Pulmonary artery endothelial cell (primary cell): ENCODE measurements at places on chromosomes 11 and 22. TPM values are rescaled to one million over a fixed set of nuclear protein-coding genes. Genes with fewer than 3 reads are reported as not detected.

- DNase-seq: no peak
Observed at GRCh38 chr11:115920092-115920461, 415.9 kb upstream of the CADM1 start.

GRCh38 chr11:130402570-130402969 is 25.8 kb downstream of the ADAMTS8 start:
- no peak for DNase-seq

DNA sequence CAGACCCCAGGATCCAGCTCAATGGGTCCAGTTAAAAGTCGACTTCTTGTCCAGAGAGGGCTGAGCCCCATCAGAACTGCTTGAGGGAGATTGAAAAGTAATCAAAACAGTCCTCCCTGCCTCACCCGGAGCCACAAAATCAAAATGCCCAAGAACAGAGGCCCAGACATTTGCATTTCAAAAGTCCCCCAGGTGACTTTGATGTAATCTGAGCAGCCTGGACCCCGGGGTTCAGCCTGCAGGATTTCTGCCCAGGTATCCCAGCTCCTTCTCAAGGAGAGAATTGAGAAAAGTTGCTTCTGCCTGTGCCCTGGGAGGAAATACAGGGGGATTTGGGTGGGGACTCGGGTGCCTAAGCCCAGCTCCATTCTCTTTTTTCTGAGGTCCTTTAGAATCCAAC is 1385.0 kb downstream of the TBC1D22A start:
- DNase-seq: no peak

The BCO2 gene
- total RNA-seq: 0.33 and 1.8 TPM in 2 replicates

GRCh38 chr11:46659908-46660307 is 40.5 kb downstream of the ARHGAP1 start:
- DNase-seq: no peak

GRCh38 chr11:109898592-109898991 is 194.6 kb upstream of the ZC3H12C start:
- no peak for DNase-seq

DNA sequence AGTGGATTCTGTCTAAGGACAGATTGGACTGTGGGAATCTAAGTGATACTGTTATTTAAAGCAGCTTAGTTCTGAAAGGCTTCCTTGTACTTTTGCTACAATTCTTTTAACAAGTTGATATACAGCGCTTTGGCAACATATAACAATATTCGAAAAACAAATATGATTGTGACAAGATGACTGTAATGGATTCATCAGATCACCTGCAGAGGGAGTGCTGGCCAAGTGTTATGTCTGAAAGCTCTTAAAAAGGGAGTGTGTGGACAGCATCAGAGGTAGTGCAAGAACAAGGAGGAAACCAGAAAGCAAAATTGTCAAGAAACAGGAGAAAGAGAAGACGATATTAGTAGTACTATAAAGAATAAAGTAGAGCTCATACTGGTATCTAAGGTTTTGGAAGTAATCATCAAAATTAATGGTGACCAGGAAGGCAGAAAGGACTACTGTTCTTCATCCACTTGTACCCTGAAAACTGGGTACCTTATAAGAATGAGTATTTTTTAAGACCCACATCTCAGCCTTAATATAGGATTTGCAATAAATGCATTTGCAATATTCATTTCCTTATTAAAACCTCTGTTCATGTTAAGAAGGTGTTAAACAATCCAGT is 1112.0 kb upstream of the CCDC90B start:
- no peak for DNase-seq

The NFRKB gene
- 16.9 and 21.6 TPM in 2 replicates for total RNA-seq

GRCh38 chr11:1317432-1317831 is 8.0 kb upstream of the TOLLIP start:
- DNase-seq: no peak

The MAPK12 gene
- 54.2 TPM in 2 replicates for total RNA-seq

The MYOD1 gene
- total RNA-seq: not detected in 2 replicates

GRCh38 chr22:24112188-24112587 is 69.1 kb upstream of the SUSD2 start:
- no peak for DNase-seq

DNA sequence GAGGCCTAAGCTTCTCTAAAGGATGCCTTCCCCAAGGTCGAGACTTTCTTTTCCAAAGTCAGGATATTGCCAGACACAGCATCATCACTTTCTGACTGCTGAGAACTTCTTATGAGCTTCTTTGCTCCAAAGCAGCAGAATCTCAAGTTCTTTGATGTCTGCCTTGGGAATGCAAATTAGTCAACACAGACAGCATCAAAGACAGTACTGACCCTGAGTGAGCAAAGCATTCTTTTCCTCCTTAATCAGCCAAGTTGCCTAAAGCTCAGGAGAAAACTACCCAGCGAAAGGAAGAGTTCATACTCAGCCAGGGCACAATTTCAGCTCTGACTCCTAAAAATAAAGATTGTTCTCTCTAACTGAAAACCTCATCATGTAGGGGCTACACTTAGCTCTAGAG is 98.0 kb downstream of the SLC36A4 start:
- DNase-seq: no peak

The OR5B12 gene
- not detected in 2 replicates for total RNA-seq

DNA sequence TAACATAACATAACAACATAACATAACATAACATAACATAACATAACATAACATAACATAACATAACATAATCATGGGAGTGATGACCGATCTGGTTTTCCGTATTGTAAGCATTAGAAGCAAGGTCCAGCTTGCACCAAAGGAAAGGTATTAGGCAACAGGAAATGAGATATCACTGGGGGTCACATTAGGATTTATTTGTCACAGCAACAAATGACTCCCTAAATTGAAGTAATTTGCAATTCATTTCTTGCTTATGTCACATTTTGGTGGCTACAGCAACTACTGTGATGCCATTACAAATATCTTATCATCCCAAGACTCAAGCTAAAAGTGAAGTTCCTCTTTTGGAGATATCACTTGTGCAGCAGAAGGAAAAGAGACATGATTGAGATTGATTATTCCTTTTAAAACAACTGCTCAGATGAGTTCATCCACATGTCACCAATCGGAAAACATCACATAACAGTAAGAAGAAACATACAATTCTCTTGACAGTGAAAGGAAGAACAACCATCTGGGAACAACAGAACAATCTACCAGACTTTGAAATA is 1331.1 kb upstream of the RAG2 start:
- no peak for DNase-seq

The GGTLC2 gene
- not detected in 2 replicates for total RNA-seq

The MS4A18 gene
- total RNA-seq: not detected in 2 replicates

The REXO2 gene
- total RNA-seq: 172 and 187 TPM in 2 replicates

DNA sequence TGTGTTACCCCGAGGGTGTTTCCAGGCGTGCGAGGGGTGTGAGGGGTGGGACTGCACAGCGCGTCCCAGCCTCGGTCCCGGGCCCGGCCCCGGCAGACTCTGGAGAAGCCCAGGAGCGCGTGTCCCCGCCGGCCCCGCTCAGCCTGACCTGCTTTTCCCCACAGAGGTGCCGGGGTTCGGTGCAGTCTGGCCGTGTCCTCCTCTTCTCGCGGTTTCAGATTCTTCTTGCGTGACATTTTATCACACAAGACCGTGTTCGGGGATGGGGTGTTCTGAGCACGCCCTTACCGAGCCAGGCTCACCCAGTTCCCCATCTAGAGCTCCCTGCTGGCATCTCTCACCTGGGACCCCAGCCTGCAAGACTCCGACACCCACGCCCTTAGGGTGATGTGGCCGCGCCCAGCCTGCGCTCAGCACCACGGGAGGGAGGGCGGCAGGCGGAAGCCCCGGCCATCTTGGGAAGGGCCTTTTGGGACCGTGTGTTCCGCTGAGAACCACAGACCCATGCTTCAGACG is 775.6 kb downstream of the BRD1 start:
- DNase-seq: no peak

- DNase-seq: no peak
Observed at GRCh38 chr22:36963302-36963701, 49.9 kb downstream of the CSF2RB start.

GRCh38 chr11:114386545-114386944 is 13.8 kb downstream of the C11orf71 start:
- no peak for DNase-seq

The LMF2 gene
- 29.5 and 33.4 TPM in 2 replicates for total RNA-seq

- DNase-seq: no peak
Observed at GRCh38 chr22:19111584-19111983, 10.6 kb downstream of the DGCR2 start.

The VSIG10L2 gene
- not detected in 2 replicates for total RNA-seq

- no peak for DNase-seq
Observed at GRCh38 chr22:19223617-19224016, 45.1 kb upstream of the SLC25A1 start.

- DNase-seq: no peak
Observed at GRCh38 chr11:128732471-128733277, 38.8 kb downstream of the FLI1 start.

- no peak for DNase-seq
Observed at GRCh38 chr11:76962583-76963416, 71.4 kb upstream of the B3GNT6 start.

DNA sequence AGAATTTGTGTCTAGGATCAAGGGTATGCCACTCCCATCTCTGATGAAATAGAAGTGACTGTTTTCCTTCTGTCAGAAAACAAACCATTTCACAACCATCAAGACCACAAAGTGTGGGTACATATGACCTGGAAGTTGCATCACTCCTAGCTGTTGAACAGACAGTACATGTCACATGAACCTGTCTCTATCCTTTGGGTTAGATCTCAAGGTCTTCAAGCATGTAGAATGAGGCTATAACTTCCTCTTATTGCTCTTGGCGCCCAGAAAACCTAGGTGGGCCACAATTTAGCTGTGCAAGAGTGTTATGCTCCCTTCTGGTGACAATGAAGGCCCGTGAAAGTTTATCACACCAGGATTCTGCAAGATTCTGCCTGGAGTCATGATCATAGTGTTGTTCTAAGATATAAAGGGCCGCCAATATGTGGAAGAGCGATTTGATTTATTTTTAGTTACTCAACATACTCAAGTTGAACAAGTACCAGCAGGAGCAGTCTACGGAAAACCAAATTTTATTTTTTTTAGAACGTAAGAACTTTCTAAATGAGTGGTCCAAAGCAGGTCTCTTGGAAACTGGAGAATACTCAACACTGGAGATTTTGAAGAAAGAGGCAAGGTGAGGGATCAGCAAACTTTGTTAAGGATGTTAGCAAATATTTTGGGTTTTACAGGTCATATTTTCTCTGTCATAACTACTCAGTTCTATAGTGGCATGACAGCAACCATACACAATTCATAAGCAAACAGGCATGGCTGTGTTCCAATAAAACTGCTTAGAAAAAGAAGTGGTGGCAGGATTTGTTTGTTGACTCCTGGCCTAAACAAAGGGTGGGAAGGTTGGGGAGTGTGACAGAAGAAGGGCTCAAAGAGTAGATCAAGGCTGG is 101.8 kb downstream of the USP35 start:
- no peak for DNase-seq

DNA sequence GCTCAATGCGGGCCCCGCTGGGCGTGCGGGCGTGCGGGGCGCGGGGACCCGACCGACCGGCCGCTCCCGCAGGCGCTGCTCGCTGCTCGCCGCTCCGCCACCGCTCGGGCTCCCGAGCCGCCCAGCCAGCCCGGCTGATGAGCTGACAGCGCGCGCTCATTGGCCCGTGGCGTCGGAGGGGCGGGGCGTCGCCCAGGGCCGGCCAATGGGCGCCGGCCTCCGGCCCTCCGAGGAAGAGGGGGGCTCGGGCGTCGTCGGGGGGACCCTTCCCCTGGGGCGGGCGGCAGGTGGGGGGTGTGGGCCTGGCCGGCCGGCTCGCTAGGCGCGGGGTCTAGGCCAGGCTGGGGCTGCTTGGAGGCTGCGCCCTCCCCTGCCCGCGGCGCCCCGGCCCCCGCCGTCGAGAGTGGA is at the start of gene SCUBE1:
Gene SCUBE1, minus strand, starts transcription at position 111 of the 408 bp plus-strand sequence. CDS start 111 bp downstream, outside the sequence.
- DNase-seq: no peak

The PRMT3 gene
- total RNA-seq: 21.4 and 23.8 TPM in 2 replicates
